G401 (cell line): ENCODE measurements at places on chromosomes 1 and 21.

DNA sequence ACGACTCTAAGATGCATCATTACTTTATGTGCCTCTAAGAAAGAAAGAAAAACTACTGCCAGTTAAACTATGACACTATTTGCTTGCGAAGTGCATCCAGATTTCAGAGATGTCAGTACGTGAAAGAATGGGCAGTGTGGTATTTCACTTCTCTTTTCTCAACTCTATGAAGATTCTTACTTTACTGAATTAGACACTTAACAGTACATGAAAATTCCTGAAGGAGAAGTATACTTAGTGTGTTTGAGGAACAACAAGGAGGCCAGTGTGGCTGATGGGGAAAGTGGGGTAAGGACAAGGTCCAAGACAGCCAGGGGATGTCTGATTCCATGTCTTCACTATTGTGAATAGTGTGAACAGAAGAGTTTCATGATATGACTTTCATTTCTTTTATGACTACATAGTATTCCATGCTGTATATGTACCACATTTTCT lies 53.9 kb upstream of the HSD17B7 start:
- no peak for DNase-seq

GRCh38 chr1:24325587-24326449 lies 6.7 kb downstream of the GRHL3 start:
- no peak for DNase-seq

- DNase-seq: no peak
Measured at GRCh38 chr1:48251821-48252220, 29.3 kb downstream of the SLC5A9 start.

DNA sequence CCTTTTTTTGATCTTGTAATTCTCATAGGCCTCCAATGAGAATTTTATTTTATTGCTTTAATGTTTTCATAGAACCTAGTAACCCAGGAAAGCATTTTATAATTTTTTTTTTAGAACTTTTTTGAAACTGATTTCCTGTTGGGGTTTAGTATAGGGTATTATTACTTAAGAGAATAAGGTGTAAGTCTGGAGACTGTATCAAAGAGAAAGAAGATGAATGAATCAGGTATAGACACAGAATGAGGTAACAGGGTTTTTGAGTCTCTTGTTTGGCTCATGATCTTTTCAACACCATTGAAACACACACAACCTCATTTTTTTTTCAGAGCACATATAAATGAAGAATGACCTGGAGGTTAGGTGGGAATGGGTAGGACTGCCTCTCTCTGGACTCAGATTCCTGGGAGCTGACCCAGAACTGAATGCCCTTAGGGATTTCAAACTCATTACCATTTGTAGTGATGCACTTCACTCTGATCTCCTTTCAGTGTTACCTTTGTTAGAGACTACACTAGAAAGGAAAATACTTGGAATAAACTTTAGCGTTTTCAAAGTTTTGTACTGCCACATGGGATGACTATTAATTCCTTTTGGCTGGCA lies 51.0 kb downstream of the EPB41 start:
- DNase-seq: no peak

GRCh38 chr1:19670787-19671186 lies 6.1 kb downstream of the HTR6 start:
- DNase-seq: no peak

DNA sequence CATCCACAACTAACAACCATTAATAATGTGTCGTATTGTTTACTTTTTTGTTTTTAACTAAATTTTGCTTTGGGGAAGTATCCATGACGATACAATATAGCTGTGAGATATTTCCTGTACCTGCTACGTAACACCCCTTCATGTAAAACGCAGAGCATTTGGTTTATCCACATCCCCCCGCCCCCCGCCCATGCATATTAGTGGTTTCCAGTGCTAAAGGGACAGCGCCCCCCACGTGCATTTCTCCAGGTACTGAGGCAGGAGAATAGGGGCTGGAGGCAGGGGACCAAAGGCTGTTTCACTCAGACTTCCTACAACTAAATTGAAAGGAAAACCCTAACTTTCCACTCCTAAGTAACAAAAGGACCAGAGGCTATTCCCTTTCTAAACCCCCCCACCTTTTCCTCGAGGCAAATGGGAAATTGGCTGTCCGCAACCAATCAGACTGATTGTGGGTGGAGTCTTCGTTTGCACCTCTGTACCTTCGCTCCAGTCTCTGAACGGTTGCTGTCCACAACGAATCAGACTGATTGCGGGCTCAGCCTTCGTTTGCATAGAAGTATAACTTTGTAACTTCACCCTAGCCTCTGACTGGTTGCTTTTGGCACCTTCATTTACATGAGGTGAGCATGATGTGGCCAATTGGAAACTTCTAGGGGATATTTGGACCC lies 12.2 kb upstream of the RIPK4 start:
- no peak for DNase-seq

DNA sequence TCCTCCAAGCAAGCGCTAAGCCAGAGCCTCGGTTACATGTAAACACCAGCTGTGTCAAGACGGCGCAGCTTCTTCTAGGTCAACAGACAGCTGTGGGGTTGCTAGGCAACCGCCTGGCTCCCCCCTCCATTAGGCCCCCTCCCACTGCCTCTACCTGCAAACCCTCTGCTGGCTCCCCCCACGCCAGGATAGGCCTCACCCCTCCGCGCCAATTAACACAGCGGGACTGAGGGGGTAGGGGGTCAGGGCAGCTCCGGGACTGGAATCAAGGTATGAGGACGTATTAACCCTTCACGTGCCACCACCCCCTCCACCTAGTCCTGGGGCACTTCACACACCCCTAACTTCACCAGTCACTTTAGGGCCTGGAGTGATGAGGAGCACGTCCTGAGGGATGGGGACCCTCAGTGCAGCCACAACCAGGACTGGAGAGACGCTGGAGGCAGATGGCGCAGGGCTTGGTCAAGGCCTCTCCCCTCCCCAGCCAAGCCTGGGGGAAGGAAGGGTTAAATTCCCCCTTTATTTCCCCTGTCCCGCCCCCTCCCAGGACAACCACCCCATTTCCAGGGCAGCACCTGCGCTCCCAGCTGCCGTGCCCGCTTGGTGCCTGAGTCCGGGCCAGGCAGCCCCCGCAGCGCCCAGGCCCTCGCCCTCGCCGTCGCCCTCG lies 37.4 kb upstream of the WASF2 start:
- no peak for DNase-seq

GRCh38 chr1:235113183-235113917 lies 15.3 kb downstream of the TOMM20 start:
- DNase-seq: no peak

DNA sequence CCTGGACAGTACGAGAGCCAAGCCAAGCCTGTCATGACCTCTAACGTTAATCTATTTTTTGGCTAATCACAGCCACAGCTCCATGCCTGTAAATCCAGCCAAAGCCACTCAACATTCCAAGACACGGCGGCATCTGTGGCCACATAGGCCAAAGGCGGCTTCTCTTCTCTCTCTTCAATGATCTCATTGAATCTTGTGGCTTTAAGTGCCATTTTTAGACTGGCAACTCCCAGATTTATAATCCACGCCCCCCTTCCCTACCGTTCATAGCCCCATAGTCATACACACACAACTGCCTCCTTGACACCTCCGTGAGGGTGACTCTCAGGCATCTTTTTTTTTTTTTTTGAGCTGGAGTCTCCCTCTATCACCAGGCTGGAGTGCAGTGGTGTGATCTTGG lies 5.7 kb upstream of the SELENON start:
- no peak for DNase-seq

- no peak for DNase-seq
Measured at GRCh38 chr1:192235127-192235526, 76.9 kb downstream of the RGS18 start.

- DNase-seq: no peak
Measured at GRCh38 chr1:89457046-89457445, 67.6 kb upstream of the LRRC8B start.

DNA sequence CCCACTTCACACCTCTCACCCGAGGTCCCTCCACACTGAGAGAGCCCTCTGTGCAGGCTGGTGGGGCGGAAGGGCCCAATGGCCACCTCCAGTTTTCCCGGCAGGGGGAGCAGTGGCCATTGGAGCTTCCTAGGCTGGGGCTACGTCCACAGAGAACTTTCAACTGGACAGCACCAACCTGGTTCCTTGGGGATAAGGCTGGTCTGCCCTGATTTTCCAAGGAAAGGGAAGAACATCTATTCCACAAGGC lies 20.3 kb upstream of the LAPTM5 start:
- DNase-seq: no peak

DNA sequence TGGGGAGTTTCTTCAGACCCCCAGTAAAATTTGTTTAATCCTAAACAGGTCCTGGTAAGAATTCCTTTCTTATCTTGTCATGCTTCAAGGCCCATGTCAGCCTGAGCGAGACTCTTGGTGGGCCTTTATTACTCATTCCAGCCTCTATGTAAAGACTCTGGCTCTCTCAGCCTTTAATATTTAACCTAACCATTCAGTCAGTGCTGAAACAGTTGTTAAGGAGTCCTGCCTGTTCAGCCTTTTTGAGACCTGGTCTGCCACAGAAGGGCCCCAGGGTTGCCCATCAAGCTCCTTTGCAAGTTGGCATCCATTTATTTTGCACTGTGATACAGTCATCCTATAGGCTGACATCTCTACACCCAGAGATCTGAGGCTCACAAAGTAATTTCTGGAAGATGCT lies 107.7 kb upstream of the VANGL1 start:
- no peak for DNase-seq

- no peak for DNase-seq
Measured at GRCh38 chr1:94309216-94309615, 71.8 kb upstream of the ARHGAP29 start.

GRCh38 chr1:243394066-243394465 lies 138.2 kb downstream of the SDCCAG8 start:
- peak; percentile 48 for DNase-seq

DNA sequence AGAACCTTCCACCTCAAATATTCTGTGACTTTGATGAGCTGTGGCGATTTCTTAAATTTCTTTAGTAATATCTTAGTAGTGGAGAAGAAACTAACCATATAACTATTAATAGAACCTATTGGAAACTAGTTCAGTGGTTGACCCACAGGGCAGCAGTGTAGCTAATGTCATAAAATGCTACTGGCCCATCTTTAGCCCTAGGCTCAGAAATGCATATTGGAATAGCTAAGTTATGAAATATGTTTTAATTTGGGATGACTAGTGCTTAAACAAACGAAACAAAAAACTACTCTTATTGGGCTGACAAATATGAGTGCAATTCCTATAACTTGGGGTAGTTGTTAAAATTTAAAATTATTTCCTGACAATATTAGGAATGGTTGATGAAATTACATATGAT lies 20.2 kb downstream of the MACO1 start:
- DNase-seq: no peak

DNA sequence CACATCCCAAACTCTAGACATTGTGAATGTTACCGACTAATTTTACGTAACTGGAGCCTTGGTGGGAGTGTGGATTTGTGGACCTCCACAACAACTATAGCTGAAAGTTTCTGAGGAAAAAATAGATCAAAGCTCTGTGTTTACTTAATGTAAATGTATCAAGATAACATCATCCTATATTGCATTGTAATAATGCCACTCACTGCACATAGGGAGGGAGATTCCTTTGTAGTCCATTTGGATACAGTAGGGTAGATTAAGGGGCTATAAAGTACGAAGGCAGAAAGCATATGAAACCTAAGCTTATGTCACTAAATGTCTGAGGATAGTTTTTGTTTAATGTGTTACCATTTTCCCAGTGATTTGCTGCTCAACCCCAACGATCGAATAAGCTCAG lies 273.4 kb downstream of the TM2D1 start:
- DNase-seq: no peak

DNA sequence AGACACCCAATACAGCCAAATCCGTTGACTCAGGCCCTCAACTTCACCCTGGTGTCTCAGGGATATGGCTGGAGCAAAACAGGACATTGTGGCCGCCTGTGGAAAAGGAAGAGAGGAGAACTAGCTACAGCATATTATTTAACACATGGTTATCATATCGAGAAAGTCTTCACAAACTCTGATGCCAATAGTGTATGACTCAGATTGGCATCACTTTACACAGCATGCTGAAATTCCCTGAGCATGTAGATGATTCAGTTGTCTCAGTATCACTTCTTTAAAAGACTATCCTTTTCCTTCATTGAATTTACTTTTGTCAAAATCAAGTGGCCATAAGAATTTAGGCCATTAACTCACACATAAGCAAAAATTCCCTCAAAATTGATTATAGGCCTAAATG lies 20.1 kb downstream of the HSD3B2 start:
- DNase-seq: no peak

- peak; percentile 33 for DNase-seq
Measured at GRCh38 chr1:74344387-74344786, 109.2 kb downstream of the TNNI3K start.

DNA sequence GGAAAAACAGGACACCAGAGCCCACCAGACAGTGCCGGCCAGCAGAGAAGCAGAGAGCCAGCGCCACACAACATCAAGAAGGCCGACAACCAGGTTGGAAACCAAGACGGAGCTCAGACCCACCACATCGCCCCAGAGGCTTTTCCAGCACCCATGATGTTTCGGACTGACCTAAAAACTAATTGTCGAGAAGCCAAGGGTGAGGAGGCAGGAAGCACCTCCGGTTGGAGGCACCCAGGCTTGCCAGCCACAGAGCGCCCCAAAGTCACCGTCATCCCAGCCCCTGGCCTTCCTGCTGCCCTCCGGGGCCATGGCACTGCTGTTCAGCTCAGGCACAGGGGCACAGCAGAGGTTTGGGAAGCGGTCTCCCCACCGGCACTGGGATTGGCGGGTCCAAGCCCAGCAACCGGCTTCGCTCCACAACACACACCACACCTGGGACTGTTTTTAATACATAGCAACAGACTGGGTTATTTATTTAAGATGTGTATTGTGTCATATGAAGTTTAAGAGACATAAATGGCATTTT lies 67.2 kb downstream of the SLC37A1 start:
- no peak for DNase-seq

DNA sequence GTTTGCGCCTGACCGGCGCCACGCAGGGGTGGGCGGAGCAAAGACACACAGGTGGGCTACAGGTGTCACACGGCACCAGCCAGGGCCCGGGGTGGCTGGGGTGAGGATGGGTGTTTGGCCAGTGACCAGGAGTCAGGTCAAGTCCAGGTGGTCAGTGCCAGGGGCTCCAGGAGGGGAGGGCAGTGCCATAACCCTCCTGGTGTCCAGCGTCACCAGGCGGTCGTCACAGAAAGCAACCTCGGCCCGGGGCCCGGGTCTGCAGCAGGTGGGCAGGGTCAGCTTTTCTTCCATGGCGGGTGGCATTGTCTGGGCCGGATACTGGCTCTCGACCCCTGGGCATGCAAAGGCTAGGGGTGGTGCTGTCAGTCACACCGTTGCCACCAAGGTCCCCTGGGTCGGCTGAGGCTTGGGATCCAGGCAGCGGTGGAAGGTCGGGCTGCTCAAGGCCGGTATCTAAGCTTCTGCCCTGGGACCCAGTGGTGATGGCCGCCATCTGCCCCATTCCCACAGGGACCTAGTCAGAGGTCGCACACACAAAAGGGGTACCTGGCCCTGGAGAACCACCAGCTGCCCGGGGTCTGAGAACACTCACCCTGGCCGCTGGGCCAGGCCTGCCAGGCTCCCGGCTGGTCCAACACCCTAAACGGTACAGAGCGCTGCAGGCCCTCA lies 1.8 kb downstream of the FNDC10 start:
- DNase-seq: no peak
